Nasal cavity respiratory epithelium epithelial cell of viscerocranial mucosa (primary cell): ENCODE measurements at places on chromosomes 16 and 17. TPM values are rescaled to one million over a fixed set of nuclear protein-coding genes. Genes with fewer than 3 reads are reported as not detected.

The ADGRG3 gene
- total RNA-seq = 0.07 TPM in 1 of 2 replicates, not detected in the other

The HOXB4 gene
- under 0.01 TPM in 1 of 2 replicates, not detected in the other for total RNA-seq

The SNX20 gene
- total RNA-seq = not detected in 2 replicates

The PIPOX gene
- 0.28 and 1.0 TPM in 2 replicates for total RNA-seq

The FOXC2 gene
- total RNA-seq = under 0.01 and 0.78 TPM in 2 replicates

The MT1H gene
- total RNA-seq = not detected in 2 replicates

The NPIPA5 gene
- 0.21 and 2.1 TPM in 2 replicates for total RNA-seq

The TADA2A gene
- 19.5 and 21.1 TPM in 2 replicates for total RNA-seq

The SKAP1 gene
- total RNA-seq = 0.14 TPM in 1 of 2 replicates, not detected in the other

The CHST5 gene
- not detected in 2 replicates for total RNA-seq

The HCRT gene
- total RNA-seq = not detected in 2 replicates

The GJD3 gene
- total RNA-seq = 0.07 TPM in 1 of 2 replicates, not detected in the other

The KIFC3 gene
- 47.5 and 72.0 TPM in 2 replicates for total RNA-seq

The AANAT gene
- total RNA-seq = not detected in 2 replicates

The KRTAP4-4 gene
- not detected in 2 replicates for total RNA-seq

The ARHGDIG gene
- total RNA-seq = 0.34 TPM in 1 of 2 replicates, not detected in the other

The NPB gene
- under 0.01 and 0.21 TPM in 2 replicates for total RNA-seq

The SRL gene
- total RNA-seq = under 0.01 TPM in 2 replicates

The KCNJ18 gene
- not detected in 2 replicates for total RNA-seq

The FBXO31 gene
- 31.4 and 50.4 TPM in 2 replicates for total RNA-seq

The PIMREG gene
- total RNA-seq = 0.21 and 0.34 TPM in 2 replicates

The SCARF1 gene
- 0.34 and 0.43 TPM in 2 replicates for total RNA-seq

The ERN1 gene
- 46.1 and 53.1 TPM in 2 replicates for total RNA-seq

The C17orf107 gene
- total RNA-seq = 3.1 and 4.4 TPM in 2 replicates

The COX6A2 gene
- not detected in 2 replicates for total RNA-seq

The MSLN gene
- total RNA-seq = 13.0 and 40.5 TPM in 2 replicates

The OR1F1 gene
- 0.14 TPM in 1 of 2 replicates, not detected in the other for total RNA-seq

The SGSH gene
- total RNA-seq = 3.4 and 13.9 TPM in 2 replicates

The SCGB1C2 gene
- not detected in 2 replicates for total RNA-seq

The EPOP gene
- total RNA-seq = 2.6 and 5.8 TPM in 2 replicates

The ASPHD1 gene
- 1.6 and 4.4 TPM in 2 replicates for total RNA-seq

The C17orf67 gene
- total RNA-seq = 0.64 and 1.0 TPM in 2 replicates

The HES7 gene
- total RNA-seq = 0.28 and 1.0 TPM in 2 replicates
